ENCODE measurements at places on chromosomes 7 and 10. TPM values are rescaled to one million over a fixed set of nuclear protein-coding genes. Genes with fewer than 3 reads are reported as not detected.

The ZNF789 gene
- 2.8 TPM for total RNA-seq

DNA sequence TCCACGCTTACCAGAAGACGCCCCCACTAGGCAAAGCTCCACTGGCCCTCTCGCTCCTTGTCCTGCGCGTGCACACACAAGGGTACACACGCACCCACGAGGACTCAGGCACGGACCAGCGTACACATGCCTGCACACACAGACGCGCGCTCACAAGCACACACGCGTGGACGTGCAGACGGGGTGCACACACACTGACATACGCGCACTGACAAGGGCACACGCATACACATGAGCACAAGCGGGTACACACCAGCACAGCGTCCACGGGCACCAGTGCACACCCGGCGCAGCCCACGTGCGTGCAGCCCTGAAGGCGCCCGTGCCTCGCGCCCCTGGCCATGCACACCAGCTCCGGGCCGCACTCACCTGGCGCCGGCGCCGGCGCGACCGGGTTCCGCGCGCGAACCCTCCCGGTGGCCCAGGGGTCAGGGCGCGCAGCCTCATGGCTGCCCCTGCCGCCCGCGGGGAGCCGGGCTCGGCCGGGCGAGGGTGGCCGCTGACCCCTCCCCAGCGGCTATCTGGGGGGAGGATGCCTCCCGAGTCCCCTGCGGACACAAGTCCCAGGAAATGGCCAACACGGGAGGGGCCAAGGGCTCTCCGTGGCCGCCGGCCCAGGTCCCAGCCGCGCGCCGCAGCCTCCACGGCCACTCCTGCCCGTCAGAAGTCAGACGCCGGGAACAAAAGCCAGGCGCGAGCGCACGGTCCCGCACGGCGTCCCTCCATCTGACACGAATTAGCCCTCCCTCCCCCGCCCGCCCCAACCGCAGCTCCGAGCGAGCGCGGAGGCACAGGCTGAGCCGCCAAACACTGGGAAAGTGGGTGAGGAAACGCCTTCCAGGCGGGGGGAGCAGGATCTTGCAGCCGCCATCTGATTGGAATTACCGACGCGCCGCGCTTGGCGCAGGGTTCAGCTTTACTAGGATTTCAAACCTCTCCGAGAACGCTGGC lies 45.0 kb downstream of the TNS3 start:
- no peaks in the 10 kb centered on the region for H3K27me3 ChIP-seq
- H3K27ac ChIP-seq, result peak overlapping the region; percentile 53
- no peaks in the 10 kb centered on the region for H3K36me3 ChIP-seq
- peak; percentile 87 for DNase-seq
- peak overlapping the region; percentile 67 for H3K4me3 ChIP-seq

DNA sequence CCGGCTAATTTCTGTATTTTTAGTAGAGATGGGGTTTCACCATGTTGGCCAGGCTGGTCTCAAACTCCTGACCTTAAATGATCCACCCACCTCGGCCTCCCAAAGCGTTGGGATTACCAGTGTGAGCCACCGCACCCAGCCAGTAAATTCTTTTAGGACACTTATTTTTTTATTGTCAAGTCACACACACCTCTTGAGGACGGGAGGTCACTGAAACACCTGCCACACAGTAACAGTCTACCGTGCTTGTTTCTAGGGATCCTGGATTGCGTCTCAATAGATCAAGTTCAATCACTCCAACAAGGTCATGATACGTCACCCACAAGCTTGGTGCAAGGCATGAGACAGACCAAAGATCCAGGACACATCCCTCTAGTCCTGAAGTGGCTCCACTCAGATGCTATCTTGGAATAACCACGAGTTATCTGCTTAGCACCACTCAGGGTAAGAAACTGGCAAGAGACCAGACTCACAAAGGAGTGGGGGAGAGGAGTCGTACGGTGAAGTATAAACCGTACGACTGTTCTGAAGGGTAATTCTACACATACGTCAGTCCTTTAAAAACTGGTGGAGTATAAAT lies 58.9 kb upstream of the NCAPG2 start:
- no peak overlapping the region for H3K27ac ChIP-seq
- H3K4me1 ChIP-seq, result no peaks in the 10 kb centered on the region
- no peak overlapping the region for H3K4me3 ChIP-seq
- no peak for DNase-seq

DNA sequence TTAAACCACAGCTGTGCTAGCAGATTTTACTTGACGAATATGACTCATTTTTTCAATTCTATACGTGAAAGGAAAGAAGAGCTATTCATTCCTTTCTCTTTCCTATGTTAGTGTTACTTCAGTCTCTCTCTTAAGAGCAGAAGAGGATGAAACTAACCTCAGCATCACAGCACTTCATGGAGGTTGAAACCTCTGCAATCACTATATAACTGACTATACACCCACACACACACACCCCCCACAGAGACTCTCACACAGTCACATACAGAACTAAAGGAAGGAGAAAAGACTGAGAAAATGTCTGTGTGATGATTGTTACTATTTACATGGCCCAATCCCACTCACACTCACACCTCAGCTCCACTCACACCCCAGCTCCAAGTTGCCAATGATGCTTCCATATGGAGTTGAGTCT lies 104.2 kb downstream of the KIF20B start:
- no peaks in the 10 kb centered on the region for H3K36me3 ChIP-seq
- no peak for DNase-seq
